ENCODE measurements at places on chromosomes 4 and X.

GRCh38 chr4:137310593-137311490, 221.5 kb downstream of the PCDH18 start:
- DNase-seq, result no peak

DNA sequence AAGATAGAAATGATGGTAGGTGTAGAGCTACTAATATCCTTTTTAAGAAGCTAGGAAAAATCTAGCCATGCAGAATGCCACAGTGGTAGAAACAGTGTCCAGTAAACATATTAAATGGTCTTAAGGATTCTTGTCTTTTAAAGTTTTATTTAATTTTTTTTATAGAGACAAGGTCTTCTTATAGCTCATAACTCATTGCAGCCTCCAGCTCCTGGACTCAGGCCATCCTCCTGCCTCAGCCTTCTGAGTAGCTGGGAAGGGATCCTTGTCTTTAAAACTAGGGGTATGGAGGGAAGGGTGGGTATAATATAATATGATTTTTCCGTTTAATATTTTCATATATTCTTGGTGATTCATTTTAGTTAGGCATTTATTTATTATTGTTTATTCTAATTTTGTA, 3.8 kb downstream of the TMEM165 start:
- no peak for DNase-seq

DNA sequence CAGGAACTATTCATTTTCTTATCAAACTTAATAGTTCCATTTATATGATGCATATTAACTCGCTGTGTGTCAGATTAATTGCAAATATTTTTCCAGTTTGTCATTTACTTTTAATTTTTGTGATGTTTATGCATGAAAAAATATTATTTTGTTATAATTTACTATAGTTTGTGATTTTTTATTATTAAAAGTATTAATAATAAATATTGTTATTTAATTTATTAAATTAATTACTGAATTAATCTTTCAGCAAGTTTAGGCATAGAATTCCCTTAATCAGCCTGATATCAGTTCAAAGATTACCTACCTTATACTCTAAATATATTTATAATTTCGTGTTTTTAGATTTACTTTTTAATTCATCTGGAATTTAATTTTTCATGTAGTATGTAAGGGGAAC, 15.5 kb upstream of the ATOH1 start:
- no peak for DNase-seq

DNA sequence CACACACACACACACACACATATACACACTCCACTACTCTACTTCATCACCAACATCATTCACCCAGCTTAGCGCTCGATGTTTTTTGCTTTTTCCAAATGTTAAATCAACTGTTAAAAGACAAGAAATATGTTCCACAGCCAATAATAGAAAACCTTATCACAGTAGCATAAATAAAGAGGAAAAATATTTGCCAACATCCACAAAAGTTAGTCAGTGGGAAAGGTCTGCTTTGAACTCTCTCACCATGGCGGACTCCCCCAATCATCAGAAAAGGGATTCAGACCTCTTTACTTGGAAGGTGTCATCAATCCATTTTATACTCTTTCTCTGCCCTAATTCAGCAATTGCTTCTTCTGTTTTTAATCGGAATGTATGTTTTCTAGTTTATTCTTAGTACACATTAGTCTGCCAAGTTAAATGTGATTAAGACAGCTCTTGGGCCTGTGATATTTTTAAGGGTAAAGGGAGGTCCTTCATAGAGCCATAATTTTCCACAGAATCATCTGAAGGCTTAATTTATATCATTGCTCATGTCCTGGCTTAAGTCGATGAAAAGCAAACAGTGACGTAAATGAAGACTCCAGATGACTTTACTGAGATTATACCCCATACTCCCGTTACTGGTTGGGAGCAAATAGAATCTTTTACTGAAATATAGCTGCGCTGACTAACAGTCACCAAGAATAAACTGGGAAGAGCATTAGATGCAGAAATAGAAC, 29.7 kb upstream of the LGI2 start:
- no peak for DNase-seq

- DNase-seq, result no peak
These were observed 71.5 kb downstream of the TMEM47 start for GRCh38 chrX:34585561-34585960.

DNA sequence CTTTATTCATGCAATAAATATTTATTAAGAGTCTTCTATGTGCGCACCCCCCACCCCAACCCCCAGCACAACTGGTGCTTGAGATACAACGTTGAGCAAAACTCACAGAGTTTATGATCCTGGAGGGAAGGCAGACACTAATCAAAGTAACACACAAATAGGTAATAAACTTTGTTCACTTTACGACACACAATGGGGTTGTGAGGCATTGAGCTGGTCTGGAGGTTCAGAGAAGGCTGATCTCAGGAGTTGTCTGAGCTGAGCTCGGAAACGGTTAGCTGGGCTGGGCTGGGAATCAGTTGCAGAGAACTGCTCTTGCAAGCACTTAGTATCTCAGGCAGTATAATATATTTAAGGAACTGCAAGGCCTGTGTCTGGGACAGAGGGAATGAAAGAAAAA, 238.5 kb downstream of the SCFD2 start:
- no peak for DNase-seq

- no peak for DNase-seq
These were observed 47.3 kb downstream of the STIM2 start for GRCh38 chr4:26907731-26908599.

DNA sequence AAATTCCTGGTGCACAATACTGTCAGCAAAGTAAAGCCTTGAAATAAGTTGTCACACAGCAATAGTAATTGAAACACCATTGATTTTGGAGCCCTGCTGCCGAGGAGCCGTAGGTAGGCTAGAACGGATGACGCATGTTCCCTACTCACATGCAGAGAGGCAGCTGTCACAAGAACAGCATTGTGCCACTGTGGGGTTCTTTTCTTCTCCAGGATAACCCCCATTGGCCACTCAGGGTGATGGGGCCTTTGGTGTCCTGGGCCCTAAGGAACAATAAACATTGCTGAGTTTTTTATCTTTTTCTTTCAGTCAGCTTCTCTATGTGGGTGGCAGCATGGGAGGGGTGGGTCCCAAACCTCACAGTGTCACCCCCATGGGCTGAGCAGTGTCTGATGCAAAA, 542.3 kb downstream of the BCOR start:
- no peak for DNase-seq

DNA sequence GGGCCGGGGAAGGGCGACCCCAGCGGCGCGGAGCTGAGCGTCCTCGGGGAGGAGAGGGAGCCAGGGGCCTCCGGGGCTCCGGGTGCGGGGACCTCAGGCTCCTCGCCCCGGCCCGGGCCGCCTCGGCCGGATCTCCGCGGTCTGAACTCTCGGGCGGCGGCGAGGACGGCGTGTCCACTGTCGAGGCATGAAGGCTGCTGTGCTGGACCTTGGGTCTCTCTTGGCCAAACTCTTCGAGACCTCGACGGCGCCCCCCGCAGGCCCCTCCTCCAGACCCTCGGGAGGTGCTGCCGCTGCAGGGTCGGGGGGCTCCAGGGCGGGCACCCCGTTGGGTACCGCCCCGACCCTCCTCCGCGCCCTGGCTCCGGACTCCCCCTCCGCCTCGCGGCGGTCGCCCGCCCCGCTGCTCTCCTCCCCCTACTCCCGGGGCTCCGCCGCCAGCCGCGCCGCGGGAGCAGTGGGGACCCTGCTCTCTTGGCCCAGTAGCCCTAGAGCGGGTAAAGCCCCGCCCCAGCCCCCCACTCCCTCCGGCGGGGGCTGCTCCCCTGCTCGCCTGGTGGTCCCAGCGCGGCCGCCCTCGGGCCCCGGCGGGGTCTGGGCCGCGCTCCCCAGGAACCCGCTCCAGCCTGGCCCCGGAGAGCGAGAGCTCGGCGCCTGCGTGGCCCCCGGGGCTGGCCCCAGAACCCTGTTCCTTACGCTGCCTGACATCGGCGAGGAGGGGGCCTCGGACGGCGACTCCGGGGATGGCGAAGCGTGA, 564 bp downstream of the FAM149A start:
- DNase-seq, result no peak

DNA sequence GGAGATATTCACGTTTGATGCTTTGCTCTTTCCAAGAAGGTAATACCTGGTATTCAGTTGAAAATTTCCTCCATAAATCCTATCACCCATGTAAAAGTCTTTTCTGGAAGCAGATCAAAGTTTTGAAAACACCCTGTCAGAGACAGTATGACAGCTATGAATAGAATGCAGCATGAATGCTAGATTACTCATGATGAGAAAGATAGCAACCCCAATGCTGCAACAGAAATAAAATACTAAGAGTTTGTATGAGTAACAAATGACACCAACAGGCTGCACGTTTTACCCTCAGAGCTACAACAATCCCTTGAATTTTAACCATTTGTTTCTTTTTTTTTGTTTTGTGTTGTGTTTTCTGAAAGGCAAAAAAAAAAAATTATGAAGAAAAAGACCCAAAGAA, 108.6 kb downstream of the ARHGAP6 start:
- no peak for DNase-seq

DNA sequence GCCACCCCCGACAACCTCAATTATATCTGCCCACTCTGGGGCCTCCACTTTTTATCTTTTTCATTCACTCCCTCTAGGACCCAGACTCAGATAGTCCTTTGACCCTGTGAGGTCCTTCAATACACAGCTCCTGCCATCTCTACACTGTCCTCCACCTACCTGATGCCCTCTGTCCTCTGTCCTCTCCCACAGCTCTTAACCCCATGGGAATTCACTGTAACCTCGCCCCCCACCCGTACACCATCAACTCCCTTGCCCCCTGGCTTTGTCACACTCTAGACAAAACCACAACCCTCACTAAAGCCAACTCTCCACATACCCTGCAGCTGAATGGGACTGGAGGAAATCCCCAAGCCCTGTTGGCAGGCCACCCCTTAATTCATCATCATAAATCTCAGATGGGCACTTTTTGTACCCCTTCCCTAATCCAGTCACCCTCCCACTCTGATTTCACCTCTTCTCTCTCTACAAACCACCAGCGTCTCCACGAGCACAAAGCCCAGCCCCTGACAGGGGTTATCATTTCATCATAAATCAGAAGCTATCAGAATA, 52.3 kb upstream of the ENPP6 start:
- DNase-seq, result no peak

GRCh38 chrX:42432552-42432951, 345.4 kb downstream of the PPP1R2C start:
- DNase-seq, result no peak

GRCh38 chr4:168415911-168416310, 64.4 kb downstream of the DDX60L start:
- DNase-seq, result no peak

DNA sequence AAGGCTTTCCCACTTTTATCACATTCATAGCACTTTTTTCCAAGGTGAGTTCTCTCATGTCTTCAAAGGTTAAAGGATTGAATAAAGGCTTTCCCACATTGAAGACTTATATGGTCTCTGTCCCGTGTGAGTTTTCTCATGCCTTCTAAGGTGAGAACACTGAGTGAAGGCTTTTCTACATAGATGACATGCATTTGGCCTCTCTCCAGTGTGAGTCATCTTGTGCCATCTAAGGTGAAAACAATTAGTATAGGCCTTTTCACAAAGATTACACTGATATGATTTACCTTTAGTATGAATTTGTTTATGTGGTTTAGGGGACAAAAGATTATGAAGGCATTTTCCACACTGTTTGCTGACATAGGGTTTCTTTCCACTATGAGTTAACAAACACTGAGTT, 21.2 kb downstream of the USP17L30 start:
- DNase-seq, result no peak
